ENCODE measurements at places on chromosomes 1 and 21.

DNA sequence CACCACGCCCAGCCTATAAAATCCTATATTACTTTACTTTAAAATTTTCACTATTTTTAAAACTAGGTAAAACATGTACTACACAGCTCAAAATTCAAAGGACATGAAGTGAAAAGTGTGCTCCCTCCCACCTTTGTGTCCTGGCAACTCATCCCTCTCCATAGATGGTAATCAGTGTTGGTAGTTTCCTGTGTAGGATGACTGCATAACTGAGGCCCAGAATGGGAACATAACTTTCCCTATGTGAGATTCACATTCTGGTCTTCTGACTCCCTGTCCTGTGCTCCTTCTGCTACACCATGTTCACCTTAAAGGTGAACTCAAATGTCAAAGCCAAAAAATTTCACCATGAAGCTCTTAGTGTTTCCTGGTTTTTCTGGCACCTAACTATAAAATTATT, 39.3 kb downstream of the XKR8 start:
- no peak for DNase-seq

- DNase-seq: no peak
Measured at GRCh38 chr1:234745276-234745675, 135.3 kb upstream of the IRF2BP2 start.

GRCh38 chr1:17877896-17878295, 122.8 kb downstream of the ACTL8 start:
- no peak for DNase-seq

- DNase-seq: no peak
Measured at GRCh38 chr1:33401471-33401870, 29.4 kb downstream of the PHC2 start.

- no peak for DNase-seq
Measured at GRCh38 chr21:32412162-32413014, at the start of gene EVA1C. Gene EVA1C, plus strand, starts transcription at chr21:32412706. Its CDS starts 148 bp downstream, at chr21:32412854.

DNA sequence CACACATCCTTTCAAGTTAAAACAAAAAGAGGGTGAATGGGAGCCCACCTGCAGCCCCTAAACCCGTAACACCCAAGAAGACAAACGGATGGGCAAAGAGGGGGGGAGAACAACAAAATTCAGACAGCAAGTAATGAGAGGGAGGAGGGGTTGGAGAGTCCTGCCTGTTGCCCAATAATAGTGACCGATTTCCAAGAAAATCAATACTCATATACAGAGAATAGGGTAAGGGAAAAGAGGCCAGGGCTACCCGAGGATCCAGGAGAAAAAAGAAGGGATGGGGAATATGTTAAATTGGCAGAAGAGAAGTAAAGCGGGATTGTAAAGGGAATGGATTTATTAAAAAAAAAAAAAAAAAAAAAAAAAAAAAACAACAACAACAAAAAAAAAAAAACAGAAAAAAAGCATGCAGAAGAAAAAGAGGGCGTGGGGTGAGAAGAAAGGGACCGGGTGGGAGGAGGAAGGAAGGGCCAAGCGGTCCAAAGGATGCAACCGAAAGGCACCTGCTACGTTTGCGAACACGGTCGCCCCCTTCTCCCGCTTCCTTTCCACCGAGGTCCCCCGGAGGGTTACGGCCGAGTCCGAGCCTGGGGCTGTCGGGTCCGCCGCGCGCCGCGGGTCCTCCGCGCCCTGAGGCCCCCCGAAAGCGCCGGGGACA, 930 bp downstream of the SLC30A10 start:
- DNase-seq: no peak
